ENCODE measurements at places on chromosomes 4 and X. TPM values are rescaled to one million over a fixed set of nuclear protein-coding genes. Genes with fewer than 3 reads are reported as not detected.
A peak's percentile ranks its signal among the peaks of the same experiment; 100 is the strongest.

DNA sequence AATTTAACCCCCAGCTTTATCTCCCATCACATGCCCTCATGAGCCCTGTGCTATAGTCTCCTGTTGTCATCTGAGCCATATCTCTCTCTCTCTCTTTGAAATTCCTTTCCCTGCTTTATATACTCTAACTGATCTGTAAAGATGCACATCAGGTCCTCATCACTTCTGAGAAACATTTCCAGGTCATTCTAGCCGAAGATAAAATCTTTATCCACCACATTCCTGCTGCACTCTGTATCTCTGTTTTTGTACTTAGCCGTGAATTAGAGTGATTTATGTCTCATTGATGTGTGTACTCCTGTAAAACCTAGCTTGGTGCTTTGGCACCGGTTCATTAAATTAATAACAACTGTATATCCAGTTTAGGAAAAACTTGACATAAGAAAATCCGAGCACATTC is 113.2 kb downstream of the AFF2 start:
- no peak overlapping the region for H3K4me3 ChIP-seq
- DNase-seq = no peak
- no peak overlapping the region for H3K27ac ChIP-seq
- no peaks in the 10 kb centered on the region for H3K27me3 ChIP-seq

- no peak overlapping the region for H3K4me3 ChIP-seq
- H3K27ac ChIP-seq = no peak overlapping the region
- no peaks in the 10 kb centered on the region for H3K27me3 ChIP-seq
- no peaks in the 10 kb centered on the region for H3K4me1 ChIP-seq
- no peaks in the 10 kb centered on the region for H3K36me3 ChIP-seq
These were observed 117.3 kb upstream of the NOCT start for GRCh38 chr4:138898282-138898681.

- no peak overlapping the region for H3K4me3 ChIP-seq
- H3K36me3 ChIP-seq = no peaks in the 10 kb centered on the region
- H3K4me1 ChIP-seq = no peaks in the 10 kb centered on the region
- DNase-seq = no peak
These were observed 468.2 kb upstream of the DIPK2B start for GRCh38 chrX:45668686-45669443.

DNA sequence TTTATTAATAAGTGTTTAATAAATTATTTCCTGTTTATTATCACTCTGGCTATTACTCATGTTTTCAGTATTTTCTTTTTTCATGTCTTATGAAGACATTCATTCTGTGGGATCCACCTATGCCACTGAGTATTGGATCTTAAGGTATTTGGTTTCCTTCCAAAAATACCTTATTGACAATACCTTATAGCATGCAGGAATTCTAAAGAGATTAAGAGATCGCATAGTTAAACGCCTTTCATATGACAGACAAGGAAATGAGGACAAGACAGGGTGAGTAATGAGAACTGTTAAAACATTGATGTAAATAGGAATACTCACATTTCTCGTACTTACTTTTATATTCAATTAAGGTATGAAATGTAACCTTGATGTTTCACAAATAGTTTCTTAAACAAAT is 38.2 kb upstream of the TMPRSS11B start:
- H3K27me3 ChIP-seq = peaks cover 1% of the 10 kb centered on the region
- H3K4me1 ChIP-seq = peaks cover 15% of the 10 kb centered on the region
- H3K27ac ChIP-seq = no peak overlapping the region
- no peak for DNase-seq

RS1 gene
- not detected for total RNA-seq

RADX gene
- total RNA-seq = 2.7 TPM

HHIP gene
- total RNA-seq = not detected

GRCh38 chr4:2259036-2259540 is 2.8 kb downstream of the MXD4 start:
- H3K4me3 ChIP-seq = no peak overlapping the region
- no peak for DNase-seq
- H3K4me1 ChIP-seq = peaks cover 31% of the 10 kb centered on the region
- H3K27me3 ChIP-seq = no peaks in the 10 kb centered on the region
- peaks cover 16% of the 10 kb centered on the region for H3K36me3 ChIP-seq

TLR3 gene
- total RNA-seq = 0.07 TPM

- H3K27me3 ChIP-seq = no peaks in the 10 kb centered on the region
- no peak overlapping the region for H3K4me3 ChIP-seq
- H3K36me3 ChIP-seq = no peaks in the 10 kb centered on the region
- no peak overlapping the region for H3K27ac ChIP-seq
- DNase-seq = no peak
These were observed 2.0 kb downstream of the NYX start for GRCh38 chrX:41449131-41449530.

ATRX gene
- total RNA-seq = 55.4 TPM

DNA sequence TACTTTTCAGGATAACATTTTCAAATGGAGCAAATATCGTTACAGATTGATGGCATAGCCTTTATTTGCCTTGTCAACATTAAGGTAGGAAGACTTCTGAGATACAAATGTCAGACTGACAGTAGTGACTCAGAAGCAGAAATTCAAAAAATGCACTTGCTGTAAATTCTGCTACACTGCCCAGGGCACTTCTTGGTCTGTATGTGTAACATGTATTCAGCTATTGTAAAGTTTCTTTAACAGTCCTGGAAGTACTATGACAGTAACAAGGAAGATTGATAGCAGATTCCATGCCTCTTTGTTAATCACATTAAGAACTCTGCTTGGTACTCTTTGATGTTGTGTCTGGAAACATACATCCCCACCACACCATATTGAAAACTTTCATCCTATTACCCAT is 69.6 kb upstream of the PCDH18 start:
- no peaks in the 10 kb centered on the region for H3K27me3 ChIP-seq
- no peak overlapping the region for H3K27ac ChIP-seq
- H3K4me1 ChIP-seq = no peaks in the 10 kb centered on the region
- no peak overlapping the region for H3K4me3 ChIP-seq
- no peaks in the 10 kb centered on the region for H3K36me3 ChIP-seq
- no peak for DNase-seq

DNA sequence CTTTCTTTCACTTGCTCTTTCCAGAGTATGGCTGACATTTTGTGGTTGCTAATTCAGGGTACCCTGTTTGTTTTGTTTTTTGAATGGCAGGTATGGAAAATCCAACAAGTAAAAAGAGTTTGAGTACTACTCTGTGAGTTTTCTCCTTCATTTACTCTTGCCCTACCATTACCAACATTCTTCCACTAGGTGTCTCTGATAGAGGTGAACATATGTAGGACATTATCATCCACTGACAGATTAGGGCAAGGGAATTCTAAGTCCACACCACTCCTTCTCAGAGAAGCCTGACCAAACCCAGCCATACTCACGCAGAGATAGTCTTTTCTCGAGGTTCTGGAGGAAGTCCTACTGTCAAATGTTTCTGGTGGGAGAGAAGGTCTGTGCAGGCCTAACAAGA is 36.7 kb upstream of the HDAC8 start:
- no peaks in the 10 kb centered on the region for H3K27me3 ChIP-seq
- H3K27ac ChIP-seq = no peak overlapping the region
- no peak overlapping the region for H3K4me3 ChIP-seq
- DNase-seq = peak; percentile 0
- H3K36me3 ChIP-seq = no peaks in the 10 kb centered on the region

DNA sequence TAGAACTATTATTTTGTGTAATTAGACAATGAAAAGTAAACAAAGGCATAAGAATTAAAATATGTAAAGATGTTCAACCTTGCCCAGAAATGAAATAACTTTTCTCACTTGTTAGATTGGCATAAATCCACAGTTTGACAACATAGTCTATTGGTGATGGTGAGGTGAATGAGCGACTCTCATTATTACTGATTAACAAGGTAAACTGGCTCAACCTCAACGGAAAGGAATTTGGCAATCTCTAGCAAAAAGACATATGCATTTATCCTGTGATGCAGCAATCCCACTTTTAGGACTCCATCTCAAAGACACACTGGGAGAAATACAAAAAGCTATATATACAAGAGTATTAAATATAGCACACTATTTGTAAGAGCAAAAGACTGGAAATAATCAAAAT is 22.3 kb downstream of the UBA6 start:
- no peaks in the 10 kb centered on the region for H3K27me3 ChIP-seq
- peaks cover 18% of the 10 kb centered on the region for H3K4me1 ChIP-seq
- H3K27ac ChIP-seq = no peak overlapping the region
- no peak overlapping the region for H3K4me3 ChIP-seq
- peaks cover 4% of the 10 kb centered on the region for H3K36me3 ChIP-seq
- DNase-seq = no peak

LRAT gene
- total RNA-seq = not detected

SNCA gene
- not detected for total RNA-seq

GRCh38 chr4:46993075-46994006 is at the start of gene GABRA4:
Gene GABRA4 (minus strand): TSS chr4:46993581. CDS start chr4:46993424, 157 bp downstream.
- no peaks in the 10 kb centered on the region for H3K36me3 ChIP-seq
- no peak for DNase-seq
- H3K4me3 ChIP-seq = no peak within 1 kb of the TSS
- H3K27me3 ChIP-seq = peaks cover 21% of the 10 kb centered on the region
- H3K27ac ChIP-seq = no peak within 1 kb of the TSS

DNA sequence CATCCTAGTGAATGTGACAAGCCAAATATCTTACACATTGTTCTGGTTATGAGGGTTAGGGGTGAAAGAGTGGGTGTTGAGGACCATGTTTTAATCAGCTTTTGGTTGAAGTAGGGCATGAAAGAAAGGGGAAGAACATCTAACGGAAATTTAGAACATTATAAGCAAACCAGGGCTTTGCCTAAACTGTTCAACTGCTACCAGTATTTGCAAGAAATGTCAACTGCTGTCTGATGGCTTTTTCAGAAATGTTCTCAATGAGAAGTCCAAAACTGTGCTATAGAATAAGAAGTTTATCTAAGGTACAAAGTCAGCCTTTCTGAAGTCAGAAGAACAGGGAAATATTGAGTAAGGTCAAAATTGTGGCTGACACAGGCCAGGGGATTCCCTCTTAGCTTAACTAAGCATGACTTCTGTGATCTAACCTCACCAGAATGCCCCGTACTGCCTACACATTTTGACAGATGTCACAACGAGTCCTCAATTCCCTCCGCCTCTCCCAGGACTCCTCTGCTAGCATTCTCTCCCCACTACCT is 67.1 kb downstream of the DTHD1 start:
- H3K27ac ChIP-seq = no peak overlapping the region
- H3K4me1 ChIP-seq = no peaks in the 10 kb centered on the region
- no peaks in the 10 kb centered on the region for H3K36me3 ChIP-seq
- H3K27me3 ChIP-seq = no peaks in the 10 kb centered on the region

DNA sequence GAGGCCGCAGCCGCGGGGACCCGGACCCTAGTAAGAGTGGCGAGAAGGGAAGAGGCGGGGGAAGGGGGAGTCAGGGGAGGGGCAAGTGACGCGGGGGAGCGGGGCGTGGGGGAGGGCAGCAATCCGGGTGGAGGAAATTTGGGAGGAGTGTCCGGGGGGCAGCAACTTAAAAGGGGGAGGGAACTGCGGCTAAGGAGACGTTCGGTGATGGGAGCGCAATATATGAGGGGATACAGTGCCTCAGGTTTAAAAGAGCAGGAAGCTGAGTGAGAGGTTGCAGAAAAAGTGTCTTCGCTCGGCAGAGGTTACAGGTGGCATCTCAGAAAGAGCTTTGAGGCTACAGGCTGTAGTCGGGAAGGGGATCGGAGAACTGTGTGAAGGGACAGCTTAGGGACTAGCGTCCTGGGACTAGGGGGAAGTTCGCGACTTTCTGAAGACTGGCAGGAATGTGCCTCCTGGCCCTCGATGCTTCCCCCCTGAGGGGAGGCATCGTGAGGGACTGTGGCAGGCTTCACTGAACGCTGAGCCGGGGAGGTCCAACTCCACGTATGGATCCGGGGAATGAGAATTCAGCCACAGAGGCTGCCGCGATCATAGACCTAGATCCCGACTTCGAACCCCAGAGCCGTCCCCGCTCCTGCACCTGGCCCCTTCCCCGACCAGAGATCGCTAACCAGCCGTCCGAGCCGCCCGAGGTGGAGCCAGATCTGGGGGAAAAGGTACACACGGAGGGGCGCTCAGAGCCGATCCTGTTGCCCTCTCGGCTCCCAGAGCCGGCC is 519 bp downstream of the FOXO4 start:
- no peaks in the 10 kb centered on the region for H3K27me3 ChIP-seq
- H3K36me3 ChIP-seq = no peaks in the 10 kb centered on the region
- H3K4me1 ChIP-seq = peaks cover 29% of the 10 kb centered on the region
- H3K27ac ChIP-seq = peak overlapping the region; percentile 45
- no peak for DNase-seq

DNA sequence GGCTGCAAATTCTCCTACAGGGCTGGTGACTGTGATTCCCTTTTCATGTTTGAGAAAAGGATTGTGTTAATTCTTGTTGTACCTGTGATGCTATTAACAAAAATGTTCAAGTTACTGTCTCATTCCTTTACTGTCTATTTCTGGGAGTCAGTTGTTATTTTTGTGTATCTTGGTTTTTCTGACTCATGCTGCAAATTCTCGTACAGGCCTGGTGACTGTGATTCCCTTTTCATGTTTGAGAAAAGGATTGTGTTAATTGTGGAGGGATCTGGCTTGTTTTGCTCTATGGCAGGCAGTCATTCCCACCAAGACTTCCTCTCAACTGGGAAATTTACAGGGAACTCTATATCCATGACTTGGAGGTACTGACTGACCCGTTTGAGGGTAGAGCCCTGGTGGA is 693.4 kb upstream of the INTU start:
- H3K27me3 ChIP-seq = no peaks in the 10 kb centered on the region
- no peaks in the 10 kb centered on the region for H3K4me1 ChIP-seq
- H3K4me3 ChIP-seq = no peak overlapping the region
- no peak overlapping the region for H3K27ac ChIP-seq
- DNase-seq = no peak
- no peaks in the 10 kb centered on the region for H3K36me3 ChIP-seq

- no peaks in the 10 kb centered on the region for H3K36me3 ChIP-seq
- H3K4me3 ChIP-seq = no peak overlapping the region
- no peak for DNase-seq
These were observed 383.5 kb upstream of the LCORL start for GRCh38 chr4:18405054-18405453.

- no peaks in the 10 kb centered on the region for H3K36me3 ChIP-seq
- peaks cover 6% of the 10 kb centered on the region for H3K27me3 ChIP-seq
- no peak for DNase-seq
- no peaks in the 10 kb centered on the region for H3K4me1 ChIP-seq
These were observed 39.6 kb upstream of the BBS12 start for GRCh38 chr4:122692641-122693520.

GRCh38 chr4:181650033-181650825 is 593.0 kb upstream of the TENM3 start:
- no peak for DNase-seq
- no peaks in the 10 kb centered on the region for H3K36me3 ChIP-seq
- no peak overlapping the region for H3K4me3 ChIP-seq
- H3K27ac ChIP-seq = no peak overlapping the region
- peaks cover 5% of the 10 kb centered on the region for H3K27me3 ChIP-seq

DNA sequence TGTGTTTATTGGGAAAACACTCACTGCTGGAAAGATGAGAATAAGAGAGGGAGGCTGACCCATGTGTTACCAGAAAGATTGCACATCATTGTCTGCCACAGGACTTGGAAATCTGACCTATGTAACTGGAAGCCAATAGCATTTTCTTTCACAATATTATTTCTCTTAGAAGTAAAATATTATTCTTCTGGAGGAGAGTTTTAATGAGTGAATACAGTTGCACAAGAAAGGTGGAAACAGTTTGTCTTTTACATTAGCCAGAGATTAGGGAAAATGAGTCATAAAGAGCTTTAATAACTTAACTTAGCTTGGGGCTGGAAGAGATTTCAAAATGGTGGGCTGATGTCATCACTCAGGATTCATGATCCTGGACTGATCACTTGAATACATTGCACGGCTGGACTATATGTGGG is 31.5 kb upstream of the LNX1 start:
- no peaks in the 10 kb centered on the region for H3K4me1 ChIP-seq
- H3K27me3 ChIP-seq = no peaks in the 10 kb centered on the region
- no peak overlapping the region for H3K4me3 ChIP-seq
- H3K27ac ChIP-seq = no peak overlapping the region

Data from HepG2 (cell line).